ENCODE measurements at places on chromosomes 7 and 10. TPM values are rescaled to one million over a fixed set of nuclear protein-coding genes. Genes with fewer than 3 reads are reported as not detected.

Gene CPEB3
- total RNA-seq, result 0.41 TPM

Gene ZNF722
- total RNA-seq, result not detected

Gene GALNT11
- 23.9 TPM for total RNA-seq

Gene INMT
- total RNA-seq, result not detected

Gene DNTT
- not detected for total RNA-seq

Gene INSYN2A
- total RNA-seq, result 2.0 TPM

Gene ST8SIA6
- 0.13 TPM for total RNA-seq

Gene UCMA
- total RNA-seq, result not detected

Gene CPA2
- not detected for total RNA-seq

Gene GIMAP4
- total RNA-seq, result not detected

Gene AKR1C3
- 1,302 TPM for total RNA-seq

Gene CCDC3
- total RNA-seq, result 0.95 TPM

Gene CDC14C
- not detected for total RNA-seq

Gene INA
- 28.1 TPM for total RNA-seq

Gene CYP2C9
- not detected for total RNA-seq

Gene TLX1
- total RNA-seq, result not detected

Gene RBM20
- 1.1 TPM for total RNA-seq

Gene ELAPOR2
- 0.14 TPM for total RNA-seq

Gene OR2A7
- total RNA-seq, result not detected

Gene CPED1
- not detected for total RNA-seq

Gene RTKN2
- total RNA-seq, result 0.84 TPM

Gene ATAD1
- 43.7 TPM for total RNA-seq

Gene PKD2L1
- total RNA-seq, result 0.15 TPM

Gene ZFYVE27
- total RNA-seq, result 27.7 TPM

Gene SLC18A3
- total RNA-seq, result not detected

Gene LIPJ
- not detected for total RNA-seq

Gene NME8
- total RNA-seq, result not detected

Gene GLUD1
- total RNA-seq, result 103 TPM

Gene TRIM50
- not detected for total RNA-seq

Gene ACSM6
- total RNA-seq, result not detected

Gene MET
- 93.7 TPM for total RNA-seq

Gene PLPP4
- total RNA-seq, result not detected

Gene HOXA3
- 7.6 TPM for total RNA-seq

Gene DLX6
- total RNA-seq, result not detected

Gene VWC2
- total RNA-seq, result not detected

Gene ARMC3
- 0.65 TPM for total RNA-seq

Gene FAM24B
- total RNA-seq, result 16.3 TPM

Gene FZD8
- total RNA-seq, result 7.5 TPM

Gene OR2A12
- total RNA-seq, result not detected

Gene IL15RA
- 4.4 TPM for total RNA-seq

Gene ZNF727
- not detected for total RNA-seq

Gene SLC29A4
- total RNA-seq, result 11.3 TPM

Gene PKD1L1
- 0.20 TPM for total RNA-seq
